ENCODE measurements at places on chromosomes 12 and 14.

- DNase-seq: no peak
Observed at GRCh38 chr14:100862277-100862676, 36.4 kb downstream of the MEG3 start.

GRCh38 chr12:92478692-92479091 is 224.1 kb upstream of the PLEKHG7 start:
- DNase-seq: no peak

GRCh38 chr12:88360343-88360742 is 218.2 kb downstream of the TMTC3 start:
- no peak for DNase-seq

DNA sequence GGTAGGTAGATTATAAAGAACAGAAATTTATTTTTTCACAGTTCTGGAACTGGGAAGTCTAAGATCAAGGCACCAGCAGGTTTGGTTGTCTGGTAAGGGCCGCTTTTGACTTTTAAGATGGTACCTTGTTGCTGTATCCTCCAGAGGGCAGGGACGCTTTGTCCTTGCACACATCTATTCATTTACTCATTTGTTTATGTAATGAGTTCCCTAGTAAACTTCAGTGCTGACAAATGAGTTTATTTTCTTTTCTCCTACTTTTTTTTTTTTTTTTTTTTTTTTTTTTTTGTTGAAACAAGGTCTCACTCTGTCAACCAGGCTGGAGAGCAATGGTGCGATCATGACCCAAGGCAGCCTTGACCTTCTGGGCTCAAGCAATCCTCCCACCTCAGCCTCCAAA is 195.7 kb downstream of the FBXL14 start:
- DNase-seq: no peak

- DNase-seq: no peak
Observed at GRCh38 chr14:97441740-97442362, 644.7 kb downstream of the VRK1 start.

DNA sequence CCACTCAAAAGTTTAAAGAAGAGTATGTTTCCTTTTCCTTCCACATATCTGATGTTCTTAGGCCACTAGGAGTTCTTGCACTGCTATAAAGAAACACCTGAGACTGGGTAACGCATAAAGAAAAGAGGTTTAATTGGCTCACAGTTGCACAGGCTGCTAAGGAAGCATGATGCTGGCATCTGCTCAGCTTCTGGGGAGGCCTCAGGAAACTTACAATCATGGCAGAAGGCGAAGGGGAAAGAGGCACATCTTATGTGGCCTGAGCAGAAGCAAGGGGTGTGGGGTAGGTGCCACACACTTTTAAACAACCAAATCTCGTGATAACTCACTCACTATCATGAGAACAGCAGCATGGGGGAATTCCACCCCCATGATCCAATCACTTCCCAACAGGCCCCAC is 7.7 kb upstream of the CRADD start:
- no peak for DNase-seq

DNA sequence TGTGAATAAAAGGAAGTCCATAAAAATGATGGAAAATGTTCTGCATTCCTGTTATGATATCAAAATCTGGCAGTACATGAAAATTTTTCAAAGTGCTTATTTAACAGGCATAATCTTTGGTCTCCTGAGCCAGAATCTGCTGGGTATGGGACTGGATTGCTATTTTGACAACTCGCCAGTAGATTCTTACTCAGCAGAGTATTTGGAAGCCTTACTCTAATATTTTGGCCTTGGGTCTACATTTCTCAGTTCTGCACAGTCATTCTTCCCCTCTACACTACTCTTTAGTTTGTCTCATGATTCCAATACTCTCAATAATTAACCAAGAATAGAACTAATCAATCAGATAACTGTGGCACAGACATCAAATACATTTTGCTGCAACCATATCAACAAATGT is 1.1 kb upstream of the SLCO1B1 start:
- DNase-seq: no peak

DNA sequence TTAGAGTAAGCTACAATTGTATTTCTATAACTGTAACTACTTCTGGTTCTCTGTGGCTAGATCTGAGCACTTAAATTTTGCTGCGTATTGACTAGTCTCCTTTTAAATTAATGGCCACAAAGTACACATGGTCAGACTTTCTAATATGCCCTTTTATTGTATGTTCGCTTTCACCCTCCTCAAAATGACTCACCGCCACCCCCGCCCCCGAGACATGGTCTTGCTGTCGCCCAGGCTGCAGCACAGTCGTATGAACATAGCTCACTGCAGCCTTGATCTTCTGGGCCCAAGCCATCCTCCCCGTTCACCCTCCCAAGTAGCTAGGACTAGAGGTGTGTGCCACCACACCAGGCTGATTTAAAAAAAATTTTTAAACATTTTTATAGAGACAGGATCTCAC is 11.8 kb downstream of the MTERF2 start:
- no peak for DNase-seq

DNA sequence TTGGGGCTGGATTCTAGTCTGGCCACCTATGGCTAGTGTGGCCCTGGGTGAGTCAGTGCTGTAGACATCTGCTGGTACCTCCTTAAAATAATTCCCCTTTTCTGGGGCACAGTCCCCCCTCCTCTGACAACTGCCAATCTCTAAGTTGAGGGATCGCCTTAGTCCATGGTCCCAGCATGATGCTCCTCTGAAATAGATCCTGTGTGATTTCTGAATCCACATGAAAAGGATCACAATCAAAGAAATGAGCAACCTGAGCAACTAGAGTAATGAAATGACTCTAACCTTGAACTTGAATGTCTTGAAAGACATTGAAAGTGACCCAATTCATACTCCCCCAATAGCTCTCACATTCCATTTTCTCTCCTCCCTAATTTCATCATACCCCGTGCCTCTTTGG is 332.5 kb downstream of the VRK1 start:
- no peak for DNase-seq

DNA sequence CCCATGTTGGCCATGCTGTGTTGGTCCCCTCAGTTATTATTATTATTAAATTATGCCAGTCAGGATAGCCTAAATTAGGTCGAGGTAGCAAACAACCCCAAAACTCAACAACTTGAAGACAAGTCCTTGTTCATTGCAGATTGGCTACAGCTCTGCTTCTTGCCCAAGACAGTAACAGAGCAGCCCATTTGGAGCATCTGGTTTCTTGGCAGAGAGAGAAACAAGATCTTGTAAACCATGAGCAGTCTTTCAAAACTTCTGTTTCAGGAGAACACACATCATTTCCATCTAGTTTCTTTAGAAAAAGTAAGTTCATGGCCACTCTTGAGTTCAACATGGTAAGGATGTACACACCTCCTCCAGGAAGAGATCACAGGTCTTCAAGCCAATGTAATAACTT is 52.3 kb downstream of the E2F7 start:
- no peak for DNase-seq

GRCh38 chr12:92065018-92065499 is 80.6 kb downstream of the BTG1 start:
- peak; percentile 88 for DNase-seq

GRCh38 chr14:65964366-65964765 is 521.8 kb upstream of the CCDC196 start:
- DNase-seq: no peak

DNA sequence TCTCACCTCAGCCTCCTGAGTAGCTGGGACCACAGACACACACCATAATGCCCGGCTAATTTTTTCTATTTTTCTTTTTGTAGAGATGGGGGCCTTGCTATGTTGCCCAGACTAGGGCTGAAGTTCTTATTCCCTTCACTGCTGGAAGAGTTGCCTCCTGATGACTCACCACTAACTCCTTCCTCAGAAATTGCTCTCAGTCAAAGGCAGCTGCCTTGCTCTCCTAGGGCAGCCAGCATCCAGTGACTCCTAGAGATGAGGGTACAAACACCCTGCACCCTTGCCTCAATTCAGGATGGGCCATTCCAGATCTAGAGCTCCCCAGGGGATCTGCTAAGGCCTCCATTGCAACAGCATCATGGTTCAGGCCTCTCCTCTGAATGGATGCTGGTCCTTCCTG is 54.0 kb upstream of the RASSF8 start:
- no peak for DNase-seq

GRCh38 chr14:100224229-100224866 is 14.6 kb upstream of the YY1 start:
- no peak for DNase-seq

DNA sequence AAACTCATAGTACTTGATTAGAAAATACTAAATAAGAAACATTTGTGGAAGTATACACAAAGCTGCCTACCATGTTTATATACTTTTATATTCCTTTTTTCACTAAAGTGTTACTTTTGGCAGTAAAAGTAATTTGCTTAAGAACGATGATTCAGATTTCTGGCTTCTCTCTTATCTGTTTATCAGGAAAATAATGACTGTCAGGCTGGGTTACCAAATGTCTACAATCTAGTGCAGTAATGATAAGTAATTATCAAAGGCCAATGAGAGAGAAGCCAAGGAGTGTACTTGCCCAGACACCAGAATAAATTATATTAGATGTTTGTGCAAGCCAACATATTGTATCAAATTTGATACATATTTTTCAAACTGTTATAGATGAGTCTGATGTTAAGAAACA is 113.4 kb downstream of the RALGAPA1 start:
- no peak for DNase-seq

DNA sequence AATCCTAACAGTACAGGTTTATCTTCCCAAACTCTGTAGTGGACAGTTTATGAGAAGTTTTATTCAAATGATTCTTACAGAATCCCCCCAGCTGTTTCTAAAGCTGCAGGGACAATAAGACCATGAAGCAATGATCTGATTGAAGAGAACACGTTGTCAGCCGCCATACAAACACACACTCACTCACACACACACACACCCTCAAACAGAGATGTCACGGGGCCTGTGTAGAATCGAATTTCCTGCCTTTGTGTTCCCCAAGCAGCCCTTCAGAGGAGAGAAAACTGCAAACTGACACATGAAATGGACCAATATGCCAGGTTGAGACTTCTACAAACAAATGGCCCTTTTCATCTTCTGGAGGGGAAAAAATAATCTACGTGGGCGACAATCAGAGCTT is 80.5 kb upstream of the TBX3 start:
- no peak for DNase-seq

GRCh38 chr12:400828-401227 is 616 bp upstream of the CCDC77 start:
- DNase-seq: no peak

- DNase-seq: peak; percentile 4
Observed at GRCh38 chr14:105979446-105979845, 453.1 kb downstream of the TMEM121 start.

DNA sequence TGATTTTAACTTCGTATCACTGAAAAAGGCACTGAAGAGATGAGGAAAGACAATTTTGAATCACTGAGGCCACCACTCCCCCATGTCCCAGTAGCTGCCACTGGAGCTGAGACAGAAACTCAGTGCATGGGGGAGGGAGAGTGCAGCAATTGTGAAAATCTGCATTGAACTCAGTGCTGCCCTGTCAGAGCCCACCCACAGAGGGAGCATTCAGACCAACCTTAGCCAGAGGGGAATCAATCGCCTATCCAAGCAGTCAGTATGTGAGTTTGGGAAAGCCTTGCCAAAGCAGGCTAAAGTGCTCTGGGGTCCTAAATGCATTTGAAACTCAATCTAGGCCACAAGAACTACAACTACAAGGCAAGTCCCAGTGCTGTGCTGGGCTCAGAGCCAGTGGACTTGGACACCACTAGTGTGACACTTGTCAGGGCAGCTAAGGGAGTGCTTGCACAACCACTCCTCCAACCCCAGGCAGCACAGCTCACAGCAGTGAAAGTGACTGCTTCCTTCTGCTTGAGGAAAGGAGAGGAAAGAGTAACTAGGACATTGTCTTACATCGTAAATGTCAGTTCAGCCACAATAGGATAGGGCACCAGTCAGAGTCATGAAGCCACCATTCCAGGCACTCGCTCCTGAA is 13.3 kb downstream of the RNASE3 start:
- no peak for DNase-seq

DNA sequence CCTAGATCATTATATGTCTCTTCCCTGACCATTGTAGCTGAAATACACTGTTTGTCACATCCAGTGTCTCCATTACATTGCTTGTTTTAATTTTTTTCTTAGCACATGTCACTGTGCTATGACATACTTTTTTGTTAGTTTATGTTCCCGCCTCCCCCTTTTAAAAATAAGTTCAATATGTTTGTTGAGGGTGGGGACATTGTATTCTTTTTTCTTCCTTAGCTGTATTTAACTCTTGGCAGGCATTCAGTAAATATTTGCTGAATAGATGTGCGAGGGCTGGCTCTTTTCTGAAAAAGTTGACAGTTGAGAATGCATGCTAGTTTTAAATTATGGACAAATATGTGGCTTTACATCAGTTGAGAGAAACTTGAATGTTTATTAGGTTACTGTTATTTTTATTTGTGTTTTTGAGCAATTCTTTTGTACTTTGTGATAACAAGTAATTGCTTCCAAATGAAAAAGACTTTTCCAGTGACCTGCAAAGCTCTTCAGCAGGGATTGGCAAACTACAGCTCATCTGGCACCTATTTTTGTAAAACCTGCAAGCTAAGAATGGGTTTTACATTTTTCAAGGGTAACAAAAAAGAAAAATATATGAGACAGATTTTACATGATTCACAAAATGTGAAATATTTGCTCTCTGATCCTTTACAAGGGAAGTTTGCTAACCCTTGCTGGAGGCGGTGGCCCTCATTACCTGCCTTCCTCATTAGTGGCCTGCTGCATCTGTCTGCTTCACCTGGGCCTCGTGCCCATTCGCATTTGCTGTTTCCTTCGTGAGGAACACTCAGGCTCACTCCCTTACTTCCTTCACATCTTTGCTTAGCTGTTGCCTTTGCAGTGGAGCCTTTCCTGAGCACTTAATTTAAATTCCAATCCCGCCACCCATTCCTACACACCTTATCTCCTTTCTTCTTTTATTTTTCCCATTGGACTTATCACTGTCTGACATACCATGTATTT is 229.4 kb downstream of the ERC1 start:
- DNase-seq: peak; percentile 92

GRCh38 chr12:5480218-5480937 is 48.5 kb downstream of the NTF3 start:
- peak; percentile 43 for DNase-seq

GRCh38 chr12:127773520-127773919 is 493.4 kb upstream of the TMEM132C start:
- DNase-seq: peak; percentile 52

- peak; percentile 26 for DNase-seq
Observed at GRCh38 chr14:62939970-62940369, 105.3 kb downstream of the KCNH5 start.

- DNase-seq: no peak
Observed at GRCh38 chr14:57583396-57583795, 89.7 kb upstream of the CCDC198 start.

DNA sequence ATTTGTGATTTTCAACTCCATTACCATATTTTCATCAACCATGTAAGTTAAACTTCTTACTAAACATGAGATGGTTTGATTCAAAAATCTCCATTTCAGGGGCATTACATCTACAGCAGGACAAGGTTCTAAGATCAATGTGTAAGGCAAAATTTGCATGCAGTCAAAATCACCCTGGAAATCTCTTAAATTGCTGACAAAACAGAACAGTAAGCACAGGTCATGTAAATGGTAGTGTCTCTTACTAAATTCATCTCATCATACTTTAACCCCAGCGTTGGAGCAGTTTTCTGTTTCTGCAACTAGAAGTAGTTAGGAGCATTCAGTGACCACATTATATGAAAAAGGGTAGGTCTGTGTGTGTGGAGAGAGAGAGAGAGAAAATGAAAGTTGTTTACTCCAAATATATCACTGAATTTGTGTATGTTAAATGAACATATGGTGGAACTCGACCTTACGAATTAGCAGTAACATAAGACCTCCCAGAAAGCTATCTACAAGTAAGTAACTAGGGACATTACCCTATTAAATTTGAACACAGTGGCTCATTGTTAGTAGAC is 227.5 kb downstream of the SSPN start:
- no peak for DNase-seq

- DNase-seq: no peak
Observed at GRCh38 chr12:66058554-66058953, 72.0 kb downstream of the LLPH start.

All from NCI-H1092 treated with DMSO at 0.1 percent for 48 hours (cell line).